ENCODE measurements at places on chromosomes 12 and 14.

GRCh38 chr14:70982200-70982599, 74.9 kb downstream of the PCNX1 start:
- DNase-seq = no peak

DNA sequence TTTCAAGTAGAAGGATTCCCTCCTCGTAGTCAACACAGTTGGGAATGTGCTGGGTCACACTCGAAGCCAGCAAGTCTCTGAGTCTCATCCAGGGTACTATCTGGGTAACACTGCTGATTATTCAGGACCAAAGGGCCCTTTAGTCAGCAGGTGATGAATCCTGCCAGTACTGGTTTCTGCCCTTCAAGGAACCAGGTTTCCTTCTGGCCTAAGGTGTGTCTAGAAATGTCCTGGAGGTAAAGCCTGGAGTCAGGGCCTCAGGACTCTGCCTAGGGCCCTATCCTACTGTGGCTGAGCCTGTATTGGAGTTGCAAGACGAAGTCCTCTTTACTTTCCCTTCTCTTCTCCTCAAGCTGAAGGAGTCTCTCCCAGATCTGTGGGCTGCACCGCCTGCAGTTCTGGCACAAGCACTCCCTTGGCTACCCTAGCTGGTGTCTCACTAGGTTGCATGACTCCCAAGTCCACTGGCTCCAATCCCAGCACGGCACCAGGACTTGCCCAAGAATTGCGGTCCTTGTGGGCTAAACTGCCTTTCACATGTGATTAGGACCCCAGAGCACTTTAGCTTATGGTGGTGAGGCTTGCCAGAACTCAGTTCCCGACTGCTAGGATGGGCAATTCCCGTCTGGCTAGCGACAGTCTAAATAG, 193.7 kb upstream of the PDE3A start:
- no peak for DNase-seq

GRCh38 chr14:91387169-91387835, 30.3 kb downstream of the CCDC88C start:
- no peak for DNase-seq

DNA sequence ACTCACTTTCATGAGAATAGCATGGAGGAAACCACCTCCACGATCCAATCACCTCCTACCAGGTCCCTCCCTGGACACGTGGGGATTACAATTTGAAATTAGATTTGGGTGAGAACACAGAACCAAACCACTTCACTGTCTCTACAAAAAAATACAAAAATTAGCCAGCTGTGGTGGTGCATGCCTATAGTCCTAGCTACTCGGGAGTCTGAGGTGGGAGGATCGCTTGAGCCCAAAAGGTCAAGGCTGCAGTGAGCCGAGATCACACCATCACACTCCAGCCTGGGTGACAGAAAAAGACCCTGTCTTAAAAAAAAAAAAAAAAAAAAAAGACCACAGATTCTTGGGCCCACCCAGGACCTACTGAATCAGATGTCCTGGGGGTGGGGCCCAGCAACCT, 28.3 kb downstream of the BRI3BP start:
- no peak for DNase-seq

GRCh38 chr14:100677554-100678468, 48.9 kb upstream of the DLK1 start:
- no peak for DNase-seq

DNA sequence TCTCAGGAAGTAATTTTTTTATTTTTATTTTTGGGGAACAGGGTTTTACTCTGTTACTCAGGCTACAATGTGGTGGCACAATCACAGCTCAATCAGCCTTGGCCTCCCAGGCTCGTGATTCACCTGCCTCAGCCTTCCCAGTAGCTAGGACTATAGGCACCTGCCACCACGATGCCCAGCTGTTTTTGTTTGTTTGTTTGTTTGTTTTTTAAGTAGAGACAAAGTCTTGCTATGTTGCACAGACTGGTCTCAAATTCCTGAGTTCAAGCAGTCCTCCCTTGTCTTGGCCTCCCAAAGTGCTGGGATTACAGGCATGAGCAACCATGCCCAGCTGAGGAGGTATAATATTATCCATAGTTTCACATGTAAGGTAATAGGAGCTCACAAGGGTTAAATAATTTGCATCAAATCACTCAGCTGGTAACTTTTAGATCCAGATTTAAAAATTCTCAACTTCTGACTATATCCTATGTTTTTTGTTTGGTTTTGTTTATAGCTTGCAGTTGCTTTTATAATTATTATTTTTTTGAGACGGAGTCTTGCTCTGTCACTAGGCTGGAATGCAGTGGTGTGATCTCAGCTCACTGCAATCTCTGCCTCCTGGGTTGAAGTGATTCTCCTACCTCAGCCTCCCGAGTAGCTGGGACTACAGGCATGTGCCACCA, 629.3 kb downstream of the DIO2 start:
- no peak for DNase-seq

DNA sequence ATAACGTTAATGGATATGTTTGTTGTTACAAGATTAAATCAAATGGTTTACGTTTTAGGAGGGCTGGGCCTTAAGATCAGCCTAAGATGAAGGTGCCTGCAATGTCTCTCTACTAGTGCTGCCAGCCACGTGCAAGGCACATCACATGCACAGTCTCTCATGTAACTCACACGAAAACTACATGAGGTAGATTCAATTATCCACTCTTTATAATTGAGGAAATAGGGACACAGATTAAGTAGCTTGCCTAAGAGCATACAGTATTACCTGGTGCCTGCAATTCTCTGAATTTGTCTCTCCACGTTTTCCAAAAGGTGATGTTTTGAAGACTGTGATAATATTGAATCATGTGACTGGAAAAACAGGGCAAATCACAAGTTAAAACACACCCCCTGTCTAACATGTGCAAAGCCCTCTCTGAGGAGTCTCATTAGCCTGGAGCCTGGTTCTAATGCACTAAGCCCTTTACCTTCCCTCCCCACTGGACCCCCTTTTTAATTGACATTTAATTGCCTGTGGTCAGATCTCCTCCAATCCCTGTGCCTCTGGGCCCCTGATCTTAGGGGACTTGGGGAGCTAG, 14.6 kb upstream of the ATP2A2 start:
- no peak for DNase-seq

GRCh38 chr14:67918838-67919237, 99.3 kb downstream of the RAD51B start:
- no peak for DNase-seq

DNA sequence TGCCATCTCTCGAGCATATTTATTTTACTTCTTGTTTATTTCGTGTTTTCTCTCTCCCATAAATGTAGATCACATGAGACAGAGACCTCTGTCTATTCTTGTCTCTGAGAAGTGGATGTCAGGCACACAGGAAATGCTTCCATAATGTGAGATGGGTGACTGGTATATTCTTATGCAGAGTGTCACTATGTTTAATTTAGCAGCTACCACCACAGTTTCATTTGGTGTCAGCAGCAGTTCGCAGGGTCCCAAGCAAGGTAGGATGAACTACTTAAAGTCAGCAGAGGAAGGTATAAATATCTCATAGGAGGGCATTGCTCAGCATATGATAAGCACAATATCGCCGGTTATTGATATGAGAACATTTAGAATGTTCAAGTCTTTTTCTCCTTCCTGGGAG, 180.9 kb upstream of the CNTN1 start:
- no peak for DNase-seq

GRCh38 chr14:96754162-96754844, 42.9 kb upstream of the VRK1 start:
- no peak for DNase-seq

DNA sequence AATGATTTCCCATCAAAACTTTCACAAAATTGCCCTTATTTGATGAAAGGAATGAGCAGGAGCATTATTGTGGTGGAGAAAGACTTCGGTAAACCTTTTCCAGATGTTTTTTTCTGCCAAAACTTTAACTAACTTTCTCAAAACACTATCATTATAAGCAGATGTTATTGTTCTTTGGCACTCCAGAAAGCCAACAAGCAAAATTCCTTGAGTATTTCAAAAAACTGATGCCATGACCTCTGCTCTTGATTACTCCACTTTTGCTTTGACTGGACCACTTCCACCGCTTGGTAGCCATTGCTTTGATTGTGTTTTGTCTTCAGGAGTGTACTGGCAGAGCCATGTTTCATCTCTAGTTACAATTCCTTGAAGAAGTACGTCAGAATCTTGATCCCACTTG, 29.7 kb upstream of the RAB21 start:
- DNase-seq = no peak

DNA sequence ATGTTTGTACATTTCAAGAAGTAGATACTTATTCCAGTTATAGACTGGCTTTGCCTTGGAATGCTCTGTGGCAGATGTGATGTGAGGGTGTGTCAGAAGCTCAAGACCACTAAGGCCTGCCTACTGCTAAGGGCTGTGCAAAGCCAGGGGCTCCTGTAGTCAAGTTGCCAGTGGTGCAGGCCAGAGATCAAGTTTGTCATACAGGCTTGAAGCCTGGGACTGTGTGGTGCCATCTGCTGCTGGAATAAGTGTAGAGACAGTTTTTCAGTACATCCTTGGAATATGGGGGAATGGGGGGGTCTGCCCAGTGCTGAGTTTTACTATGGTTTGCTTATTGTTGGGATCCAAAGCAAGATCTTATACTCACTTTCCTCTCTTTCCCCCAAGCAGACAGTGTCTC, 649.9 kb upstream of the FOXG1 start:
- no peak for DNase-seq

- DNase-seq = no peak
These were observed 1025.7 kb upstream of the TMEM132C start for GRCh38 chr12:127241072-127241817.

- no peak for DNase-seq
These were observed 303.8 kb downstream of the TMEM121 start for GRCh38 chr14:105830171-105830570.

DNA sequence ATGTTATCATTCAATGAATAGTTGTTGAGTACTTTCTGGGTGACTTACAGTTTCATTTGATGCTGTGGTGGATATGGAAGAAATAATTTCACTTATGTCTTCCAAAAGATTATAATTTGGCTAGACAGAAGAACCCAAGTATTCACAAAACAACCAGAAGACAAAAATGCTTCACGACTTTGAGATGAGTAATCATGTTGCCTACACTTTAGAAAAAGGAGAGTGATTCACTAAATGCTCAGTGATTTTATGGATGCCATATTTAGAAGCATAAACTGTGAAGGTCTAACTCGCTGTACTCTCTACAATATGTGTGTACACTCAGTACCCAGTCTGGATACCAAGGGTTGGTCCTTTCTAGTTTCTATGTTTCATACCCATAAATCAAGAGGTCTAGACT, 101.3 kb upstream of the E2F7 start:
- no peak for DNase-seq

GRCh38 chr12:112007945-112008344, 5.0 kb downstream of the TMEM116 start:
- no peak for DNase-seq

GRCh38 chr14:33259764-33260163, 321.1 kb downstream of the NPAS3 start:
- DNase-seq = no peak
